Fibroblast of the aortic adventitia (primary cell): ENCODE measurements at places on chromosomes 6 and 20. TPM values are rescaled to one million over a fixed set of nuclear protein-coding genes. Genes with fewer than 3 reads are reported as not detected.
A peak's percentile ranks its signal among the peaks of the same experiment; 100 is the strongest.

- DNase-seq = no peak
These were observed 3.8 kb downstream of the BCAS4 start for GRCh38 chr20:50798650-50799049.

DNA sequence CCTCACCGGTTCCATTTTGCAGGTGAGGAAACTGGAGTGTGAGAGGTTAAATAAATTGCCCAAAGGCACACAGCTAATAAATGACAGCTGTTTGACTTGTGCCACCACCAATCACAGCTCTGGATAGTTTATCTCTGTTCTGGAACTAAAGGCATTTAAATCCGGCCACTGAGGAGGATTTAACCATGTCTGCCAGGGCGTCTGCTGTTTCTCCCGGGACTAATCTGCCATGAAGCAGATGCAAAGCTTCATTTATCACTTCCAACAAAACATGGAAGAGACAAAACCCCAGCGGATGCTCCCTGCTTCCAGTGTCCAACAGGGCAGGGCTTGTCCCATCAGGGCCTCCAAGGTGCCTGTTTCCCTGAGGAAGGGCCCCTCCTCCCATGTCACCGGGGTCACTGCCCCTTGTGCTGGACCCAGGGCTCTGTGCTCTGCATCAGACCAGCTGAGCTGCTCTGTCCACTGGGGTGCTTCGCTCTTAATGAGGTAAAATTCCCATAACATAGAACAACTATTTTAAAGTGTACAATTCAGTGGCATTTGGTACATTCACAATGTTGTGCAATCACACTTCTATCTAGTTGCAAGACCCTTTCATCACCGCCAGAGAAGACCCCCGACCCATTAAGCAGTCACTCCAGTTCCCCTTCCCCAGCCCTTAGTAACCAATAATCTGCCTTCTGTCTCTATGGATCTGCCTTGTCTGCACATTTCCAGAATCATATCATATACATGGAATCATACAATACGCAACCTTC, 244.3 kb downstream of the PTPRT start:
- no peak for DNase-seq

DNA sequence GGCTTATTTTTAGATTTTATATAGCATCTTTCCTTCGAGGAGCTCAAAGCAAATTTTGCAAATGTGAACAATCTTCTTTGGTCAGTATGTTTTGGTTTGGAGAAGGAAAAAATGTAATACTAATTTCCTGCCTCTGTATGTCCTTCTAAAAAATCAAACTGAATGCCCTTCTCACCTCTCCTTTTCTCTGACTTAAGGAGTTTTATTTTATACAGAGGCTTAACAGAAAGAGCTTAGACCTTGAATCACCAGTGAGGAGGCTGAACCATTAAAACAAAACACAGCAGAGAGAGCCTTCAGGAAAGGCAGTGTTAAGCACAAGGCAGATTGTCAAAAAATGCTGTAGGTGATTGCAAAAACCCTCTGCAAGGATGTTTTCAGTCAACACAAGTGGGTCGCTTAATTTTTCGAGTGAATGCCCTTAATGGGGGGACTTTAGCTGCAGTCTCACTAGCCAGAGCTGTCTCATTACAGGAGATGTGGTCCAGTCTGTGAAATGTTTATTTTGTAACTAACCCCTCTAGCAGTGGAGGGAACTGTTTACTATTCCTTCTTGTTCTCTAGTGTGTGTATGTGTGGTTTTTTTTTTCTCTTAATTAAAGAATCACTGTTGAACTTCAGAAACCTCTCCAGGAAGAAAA, 481.3 kb upstream of the CITED2 start:
- DNase-seq = no peak

GRCh38 chr20:49349078-49349477, 71.2 kb upstream of the ZNFX1 start:
- DNase-seq = no peak

GRCh38 chr20:61954276-61955021, 111.2 kb downstream of the TAF4 start:
- DNase-seq = no peak

DNA sequence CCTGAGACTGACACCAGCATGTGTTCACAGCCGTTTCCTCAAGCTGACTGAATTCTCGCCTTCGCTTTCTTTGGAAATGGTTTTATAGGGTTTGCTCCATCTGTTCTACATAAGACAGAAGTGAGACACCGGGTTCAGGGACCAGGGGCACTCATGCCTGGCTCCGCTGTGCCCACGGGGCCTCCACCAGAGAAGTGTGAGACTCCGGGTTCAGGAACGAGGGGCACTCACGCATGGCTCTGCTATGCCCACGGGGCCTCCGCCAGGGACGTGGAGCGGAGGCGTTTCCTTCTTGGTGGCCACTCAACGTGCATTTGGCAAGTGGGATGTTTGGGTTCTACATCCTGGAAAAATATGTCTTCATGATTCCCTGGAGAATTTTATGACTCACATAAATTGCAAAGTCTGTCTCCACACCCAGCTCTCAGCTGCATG, 106.6 kb downstream of the RNASET2 start:
- no peak for DNase-seq

- peak; percentile 9 for DNase-seq
These were observed 38.6 kb downstream of the TAF4 start for GRCh38 chr20:62027116-62027515.

DNA sequence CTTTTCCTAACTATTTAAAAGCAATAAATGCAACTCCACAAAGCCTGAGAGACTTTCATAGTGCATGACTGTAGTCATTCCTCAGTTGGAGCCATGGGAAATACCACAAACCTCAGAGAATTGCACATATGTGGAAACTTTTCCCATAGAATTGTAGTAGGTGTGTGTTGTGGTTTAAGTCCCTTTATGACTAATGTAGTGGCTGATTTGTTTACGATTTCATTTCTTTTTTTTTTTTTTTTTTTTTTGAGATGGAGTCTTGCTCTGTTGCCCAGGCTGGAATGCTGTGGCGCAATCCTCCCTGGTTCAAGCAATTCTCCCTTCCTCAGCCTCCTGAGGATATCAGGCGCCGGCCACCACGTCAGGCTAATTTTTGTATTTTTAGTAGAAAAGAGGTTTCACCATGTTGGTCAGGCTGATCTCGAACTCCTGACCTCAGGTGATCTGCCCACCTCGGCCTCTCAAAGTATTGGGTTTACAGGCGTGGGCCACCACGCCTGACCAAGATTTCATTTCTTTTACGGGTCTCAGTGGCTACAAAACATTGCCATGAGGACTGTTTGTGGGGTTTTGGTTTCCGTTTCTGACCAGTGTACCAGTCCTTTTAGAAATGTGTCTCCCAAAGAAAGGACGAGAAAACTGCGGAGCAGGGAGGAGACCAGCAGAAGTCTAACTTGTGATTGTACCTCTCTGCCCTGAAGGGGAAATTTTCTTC, 212.1 kb upstream of the MARCKS start:
- DNase-seq = peak; percentile 97

DNA sequence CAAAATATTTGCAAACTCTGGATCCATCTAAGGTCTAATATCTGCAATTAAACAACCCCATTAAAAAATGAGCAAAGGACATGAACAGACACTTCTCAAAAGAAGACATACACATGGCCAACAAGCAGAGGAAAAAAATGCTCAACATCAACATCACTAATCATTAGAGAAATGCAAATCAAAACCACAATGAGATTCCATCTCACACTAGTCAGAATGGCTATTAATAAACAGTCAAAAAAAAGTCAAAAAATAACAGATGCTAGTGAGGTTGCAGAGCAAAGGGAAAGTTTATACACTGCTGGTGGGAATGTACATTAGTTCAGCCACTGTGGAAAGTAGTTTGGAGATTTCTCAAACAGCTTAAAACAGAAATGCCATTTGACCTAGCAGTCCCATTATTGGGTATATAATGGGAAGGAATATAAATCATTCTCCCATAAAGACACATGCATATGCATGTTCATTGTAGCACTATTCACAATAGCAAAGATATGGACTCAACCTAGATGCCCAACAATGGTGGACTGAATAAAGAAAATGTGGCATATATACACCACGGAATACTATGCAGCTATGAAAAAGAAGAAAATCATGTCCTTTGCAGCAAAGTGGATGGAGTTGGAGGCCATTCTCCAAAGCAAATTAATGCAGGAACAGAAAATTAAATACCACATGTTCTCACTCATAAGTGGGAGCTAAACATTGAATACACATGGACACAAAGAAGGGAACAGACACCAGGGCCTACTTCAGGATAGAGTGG, 9.1 kb downstream of the ZNFX1 start:
- DNase-seq = peak; percentile 51

GRCh38 chr20:44027343-44028002, 112.8 kb downstream of the TOX2 start:
- no peak for DNase-seq

GRCh38 chr6:146543940-146544615, 445 bp downstream of the RAB32 start:
- peak; percentile 63 for DNase-seq

- peak; percentile 73 for DNase-seq
These were observed 2.1 kb upstream of the CDKN1A start for GRCh38 chr6:36676141-36677058.

- DNase-seq = no peak
These were observed 130.3 kb upstream of the PMEPA1 start for GRCh38 chr20:57840066-57840465.

- DNase-seq = peak; percentile 28
These were observed 41.9 kb upstream of the FERMT1 start for GRCh38 chr20:6164421-6165341.

- DNase-seq = no peak
These were observed 102.1 kb downstream of the EYA4 start for GRCh38 chr6:133343220-133343619.

- DNase-seq = no peak
These were observed 405.8 kb downstream of the CDH4 start for GRCh38 chr20:61657721-61658377.

Gene NKX2-2
- total RNA-seq = not detected in 2 replicates

Gene PRPH2
- 0.72 and 1.3 TPM in 2 replicates for total RNA-seq

Gene GGT7
- 5.2 and 6.5 TPM in 2 replicates for total RNA-seq

Gene TFB1M
- total RNA-seq = 20.0 and 22.6 TPM in 2 replicates

Gene SRSF3
- total RNA-seq = 181 and 411 TPM in 2 replicates

Gene CLDN20
- not detected in 2 replicates for total RNA-seq

Gene MACROD2
- total RNA-seq = 1.3 and 16.4 TPM in 2 replicates

Gene SCRT2
- total RNA-seq = not detected in 2 replicates

Gene CNR1
- total RNA-seq = not detected in 2 replicates

Gene WFDC12
- not detected in 2 replicates for total RNA-seq

Gene FAM217A
- not detected in 2 replicates for total RNA-seq
